Glutamatergic neuron (in vitro differentiated cells): ENCODE measurements at places on chromosomes 3 and 15. TPM values are rescaled to one million over a fixed set of nuclear protein-coding genes. Genes with fewer than 3 reads are reported as not detected.

DNA sequence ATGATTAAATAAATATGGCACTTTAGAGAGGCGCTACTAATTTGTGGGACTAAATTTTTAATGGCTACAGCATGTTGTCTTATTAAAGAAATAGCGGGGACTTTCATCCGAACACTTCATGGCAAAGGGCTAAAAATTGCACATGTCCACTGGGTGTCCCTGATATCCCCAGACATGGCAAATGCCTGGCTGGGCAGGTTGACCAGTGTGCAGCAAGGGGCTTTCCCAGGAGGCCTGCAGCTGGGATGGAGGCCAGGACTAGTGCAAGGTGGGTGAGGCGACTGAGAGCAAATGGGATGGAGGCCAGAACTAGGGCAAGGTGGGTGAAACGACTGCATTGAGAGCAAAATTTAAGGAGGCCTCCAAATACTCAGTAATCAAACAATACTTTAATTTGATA, 167.4 kb upstream of the SMAD3 start:
- DNase-seq = no peak
- H3K27ac ChIP-seq = no peak overlapping the region
- H3K27me3 ChIP-seq = peaks cover 3% of the 10 kb centered on the region
- H3K4me3 ChIP-seq = no peak overlapping the region
- no peaks in the 10 kb centered on the region for H3K4me1 ChIP-seq
- H3K36me3 ChIP-seq = no peaks in the 10 kb centered on the region

DNA sequence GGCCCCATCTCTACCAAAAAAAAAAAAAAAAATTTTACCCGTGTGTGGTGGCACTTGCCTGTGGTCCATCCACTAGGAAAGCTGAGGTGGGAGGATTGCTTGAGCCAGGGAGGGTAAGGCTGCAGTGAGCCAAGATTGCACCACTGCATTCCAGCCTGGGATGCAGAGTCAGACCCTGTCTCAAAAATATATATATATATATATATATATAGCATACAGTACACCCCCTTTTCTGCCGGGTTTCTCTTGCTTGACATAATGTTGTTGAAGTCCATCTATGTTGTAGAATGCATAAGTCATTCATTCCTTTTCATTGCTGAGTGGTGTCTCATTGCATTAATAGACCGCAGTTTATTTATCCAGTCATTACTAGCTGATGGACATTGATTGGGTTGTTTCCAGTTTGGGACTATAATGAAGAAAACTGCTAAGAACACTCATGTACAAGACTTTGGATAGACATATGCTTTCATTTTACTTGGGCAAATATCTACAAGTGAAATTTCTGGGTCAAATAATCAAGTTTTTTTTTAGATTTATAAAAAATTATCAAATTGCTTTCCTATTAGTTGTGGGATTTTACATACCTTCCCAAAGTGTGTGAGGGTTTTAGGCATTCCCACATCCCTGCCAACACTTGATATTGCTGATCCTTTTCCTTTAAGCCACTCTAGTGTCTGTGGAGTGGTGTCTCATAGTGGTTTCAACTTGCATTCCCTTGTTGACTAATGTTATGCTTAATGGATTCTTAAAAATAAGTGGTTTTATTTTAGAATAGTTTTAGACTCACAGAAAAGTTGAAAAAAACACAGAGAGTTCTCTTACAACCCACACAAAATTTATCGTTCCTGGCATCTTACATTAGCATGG, 2.1 kb upstream of the PRR20G start:
- H3K36me3 ChIP-seq = peaks cover 18% of the 10 kb centered on the region
- H3K4me3 ChIP-seq = no peak overlapping the region
- no peak for DNase-seq
- H3K27me3 ChIP-seq = peaks cover 1% of the 10 kb centered on the region
- no peaks in the 10 kb centered on the region for H3K4me1 ChIP-seq

The KY gene
- total RNA-seq = not detected

- H3K36me3 ChIP-seq = no peaks in the 10 kb centered on the region
- no peak overlapping the region for H3K27ac ChIP-seq
- H3K4me3 ChIP-seq = no peak overlapping the region
- H3K27me3 ChIP-seq = no peaks in the 10 kb centered on the region
- DNase-seq = no peak
These were observed 27.7 kb downstream of the CMSS1 start for GRCh38 chr3:99845331-99845730.

DNA sequence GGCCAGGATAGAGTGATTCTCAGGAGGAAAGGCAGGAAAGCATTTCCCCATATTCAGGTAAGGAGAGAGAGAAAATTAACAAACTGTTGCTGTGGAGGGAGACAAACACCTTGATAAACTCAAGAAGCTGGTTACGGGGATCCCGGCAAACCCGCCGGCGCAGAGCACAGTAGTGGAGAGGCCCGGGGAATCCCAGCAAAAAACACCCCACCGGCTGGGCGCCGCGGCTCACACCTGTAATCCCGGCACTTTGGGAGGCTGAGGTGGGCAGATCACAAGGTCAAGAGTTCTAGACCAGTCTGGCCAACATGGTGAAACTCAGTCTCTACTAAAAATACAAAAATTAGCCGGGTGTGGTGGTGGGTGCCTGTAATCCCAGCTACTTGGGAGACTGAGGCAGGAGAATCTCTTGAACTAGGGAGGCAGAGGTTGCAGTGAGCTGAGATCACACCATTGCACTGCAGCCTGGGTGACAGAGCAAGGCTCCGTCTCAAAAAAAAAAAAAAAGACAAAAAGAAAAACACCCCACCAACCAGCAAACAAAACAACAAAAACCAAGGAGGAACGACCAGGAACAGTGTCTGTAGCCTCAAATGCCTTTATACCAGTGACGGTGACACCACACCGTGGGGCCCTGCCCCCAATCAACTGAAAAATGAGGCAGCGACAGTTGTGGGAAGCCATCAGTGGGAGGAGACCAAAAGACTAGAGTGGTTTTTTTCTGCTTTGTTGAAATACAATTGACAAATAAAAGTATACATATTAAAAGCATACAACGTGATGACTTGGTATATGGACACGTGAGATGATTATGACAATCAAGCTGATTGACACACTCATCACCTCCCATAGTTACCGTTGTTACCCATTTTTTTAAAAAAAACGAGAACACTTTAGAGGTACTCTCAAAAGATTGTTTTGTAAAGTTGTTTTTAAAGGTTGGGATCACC, 40.2 kb upstream of the IDH2 start:
- H3K27me3 ChIP-seq = no peaks in the 10 kb centered on the region
- no peaks in the 10 kb centered on the region for H3K36me3 ChIP-seq
- H3K27ac ChIP-seq = peak overlapping the region; percentile 68
- peaks cover 8% of the 10 kb centered on the region for H3K4me1 ChIP-seq
- no peak for DNase-seq
- no peak overlapping the region for H3K4me3 ChIP-seq

DNA sequence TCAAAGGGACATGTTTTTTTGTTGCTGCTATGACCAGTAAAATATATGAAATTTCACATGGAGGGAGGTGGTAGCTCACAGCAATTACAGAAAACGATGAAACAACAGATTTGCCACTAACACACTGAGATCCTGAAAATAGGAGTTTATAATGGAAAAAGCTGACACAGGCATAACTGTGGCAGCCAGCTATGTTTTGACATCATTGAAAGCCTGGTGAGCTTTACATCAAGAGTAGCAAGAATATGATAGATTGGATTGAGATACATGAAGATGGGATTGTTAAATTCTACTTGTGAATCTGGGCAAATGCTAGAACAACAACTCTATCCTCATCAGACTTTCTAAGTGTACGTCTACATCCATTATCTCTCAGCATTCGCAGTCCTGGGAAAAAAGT, 760.7 kb downstream of the GRM7 start:
- no peak for DNase-seq
- H3K36me3 ChIP-seq = no peaks in the 10 kb centered on the region
- no peak overlapping the region for H3K27ac ChIP-seq
- H3K4me1 ChIP-seq = no peaks in the 10 kb centered on the region
- no peaks in the 10 kb centered on the region for H3K27me3 ChIP-seq

The LHFPL4 gene
- 23.4 TPM for total RNA-seq

The CRABP1 gene
- 314 TPM for total RNA-seq

DNA sequence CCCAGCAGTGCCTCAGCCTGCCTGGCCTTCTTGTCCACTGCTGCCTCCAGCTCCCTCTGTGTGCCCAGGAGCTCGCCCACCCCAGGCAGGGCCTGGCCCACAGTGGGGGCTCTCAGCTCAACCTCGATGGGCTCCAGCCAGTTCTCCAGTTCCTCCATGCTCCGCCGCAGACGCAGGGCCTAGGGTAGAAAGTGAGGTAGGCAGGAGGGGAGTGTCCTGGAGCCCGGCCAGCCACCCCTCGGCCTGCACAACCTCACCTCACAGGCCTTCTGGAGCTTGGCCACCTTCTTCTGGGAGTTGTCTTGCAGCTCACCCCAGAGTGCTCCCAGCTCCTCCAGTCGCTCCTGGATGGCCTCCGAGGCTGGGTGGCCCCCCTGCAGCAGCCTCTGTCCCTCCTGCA, 18.7 kb downstream of the PLA2G4B start:
- H3K27ac ChIP-seq = no peak overlapping the region
- no peak overlapping the region for H3K4me3 ChIP-seq
- H3K27me3 ChIP-seq = peaks cover 4% of the 10 kb centered on the region
- no peaks in the 10 kb centered on the region for H3K36me3 ChIP-seq
- no peak for DNase-seq

The LMCD1 gene
- 1.3 TPM for total RNA-seq

DNA sequence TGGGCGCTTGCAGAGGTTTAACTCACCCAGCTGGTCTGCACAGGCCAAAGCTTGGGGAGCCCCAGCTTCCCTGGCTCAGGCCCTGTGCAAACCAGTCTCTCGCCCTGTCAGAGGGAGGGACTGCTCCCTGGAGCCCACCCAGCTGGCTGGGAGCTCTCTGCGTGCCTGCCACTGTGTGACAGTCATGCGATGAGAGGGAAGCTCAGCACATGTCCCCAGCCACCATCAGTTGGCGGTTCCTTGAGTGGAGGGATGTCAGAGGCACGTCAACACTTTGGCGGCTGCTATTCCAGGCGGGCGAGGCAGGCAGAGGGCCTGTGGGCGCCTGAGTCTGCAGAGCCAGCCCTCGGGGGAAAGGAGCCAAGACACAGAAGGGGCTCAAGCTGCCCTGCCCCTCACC, 324.6 kb downstream of the UACA start:
- no peaks in the 10 kb centered on the region for H3K36me3 ChIP-seq
- H3K4me3 ChIP-seq = no peak overlapping the region
- H3K27ac ChIP-seq = no peak overlapping the region
- H3K27me3 ChIP-seq = peaks cover 6% of the 10 kb centered on the region
- peaks cover 6% of the 10 kb centered on the region for H3K4me1 ChIP-seq
- no peak for DNase-seq
